NCI-H1930 (cell line): ENCODE measurements at places on chromosomes 13 and 19.
A peak's percentile ranks its signal among the peaks of the same experiment; 100 is the strongest.

DNA sequence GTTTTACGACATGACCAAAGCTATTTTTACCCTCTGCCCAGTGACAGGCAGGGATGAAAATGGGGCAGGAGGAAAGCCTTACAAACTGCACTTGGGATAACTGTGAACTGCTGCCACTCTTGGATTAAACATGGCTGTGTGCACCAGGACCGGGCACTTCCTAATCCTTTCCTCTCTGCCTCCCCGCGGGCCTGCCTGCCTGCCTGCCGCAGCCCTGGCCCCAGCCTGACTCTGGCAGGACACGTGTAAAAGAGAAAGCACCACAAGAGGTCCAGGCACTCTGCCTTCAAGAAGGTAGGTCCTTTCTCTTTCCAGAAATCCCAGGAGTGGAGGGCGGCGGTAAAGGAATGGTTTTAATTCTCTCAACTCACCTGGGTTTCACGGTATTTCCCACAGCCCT, 4.8 kb downstream of the TSHZ3 start:
- no peak for DNase-seq

GRCh38 chr13:44292545-44292944, 81.1 kb upstream of the SERP2 start:
- DNase-seq: no peak

GRCh38 chr19:58559275-58560006, 1.0 kb upstream of the UBE2M start:
- DNase-seq: no peak

DNA sequence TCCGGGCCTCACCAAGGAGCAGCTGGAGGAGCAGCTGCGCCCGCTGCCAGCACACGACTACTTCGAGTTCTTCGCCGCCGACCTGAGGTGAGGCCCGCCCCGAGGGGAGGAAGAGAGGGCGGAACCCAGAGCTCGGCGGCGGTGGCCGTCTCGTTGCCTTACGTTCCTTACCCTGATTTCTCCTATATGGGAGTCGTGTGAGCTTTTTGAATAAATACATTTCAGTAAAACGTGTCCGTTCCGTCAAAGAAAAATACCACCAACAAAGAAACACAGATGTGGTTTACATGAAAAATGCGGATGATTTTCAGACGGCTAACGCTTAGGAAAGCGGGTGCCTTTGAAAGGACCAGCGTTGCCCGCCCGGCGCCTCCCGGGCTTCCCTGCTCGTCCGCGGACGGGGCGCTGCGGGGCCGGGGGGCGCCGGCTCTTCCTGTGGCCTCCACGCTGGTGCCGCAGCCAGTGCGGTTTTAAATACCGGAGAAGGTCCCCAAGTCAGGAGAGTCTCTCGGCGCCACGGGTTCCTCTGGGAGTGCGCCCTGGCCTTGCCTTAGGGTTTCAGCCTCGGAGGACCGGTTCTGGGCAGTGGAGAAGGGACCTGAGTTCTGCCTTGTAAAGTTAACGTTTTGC, 755 bp downstream of the UPF3A start:
- DNase-seq: peak; percentile 70

- no peak for DNase-seq
These were observed 173.0 kb upstream of the IPO5 start for GRCh38 chr13:97780486-97780885.
